D721Med (cell line): ENCODE measurements at places on chromosomes 12 and 14.

DNA sequence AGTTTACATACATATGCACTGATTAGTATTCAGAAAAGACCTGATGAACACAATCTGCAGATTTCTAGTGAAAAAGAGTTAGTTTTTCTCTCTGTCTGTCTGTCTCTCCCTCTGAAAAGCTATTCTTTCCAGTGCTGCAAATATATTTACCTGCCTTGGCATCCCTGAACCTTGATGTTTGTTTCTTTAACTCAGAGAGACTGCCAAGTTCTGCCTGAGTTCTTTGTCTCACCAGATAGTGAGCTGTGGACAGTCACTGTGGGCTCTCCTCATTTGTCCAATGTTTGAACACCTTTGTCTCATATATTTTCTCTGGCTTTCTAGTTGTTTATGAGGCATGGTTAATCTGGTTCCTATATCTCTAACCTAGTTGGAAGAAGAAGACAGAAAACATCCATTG, 250.4 kb downstream of the SOX5 start:
- DNase-seq: no peak

DNA sequence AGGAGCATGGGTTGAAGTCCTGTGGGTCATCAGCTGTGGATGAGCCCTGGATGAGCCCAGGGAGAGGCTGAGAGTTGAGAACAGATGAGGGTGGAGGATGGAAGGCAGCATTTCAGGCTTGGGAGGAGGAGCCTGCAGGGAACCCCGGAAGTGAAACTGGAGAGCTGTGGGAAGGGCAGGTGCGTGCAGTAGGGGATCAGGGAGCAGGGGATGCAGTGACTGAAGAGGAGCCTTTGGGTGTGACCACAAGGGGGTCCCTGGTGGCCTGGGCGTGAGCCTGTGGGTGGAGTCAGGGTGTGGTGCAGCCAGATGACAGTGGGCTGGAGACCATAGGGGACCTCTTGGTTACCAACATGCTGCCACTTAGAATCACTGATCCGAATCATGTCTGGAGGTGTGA, 115.5 kb downstream of the PAPOLA start:
- DNase-seq: no peak

DNA sequence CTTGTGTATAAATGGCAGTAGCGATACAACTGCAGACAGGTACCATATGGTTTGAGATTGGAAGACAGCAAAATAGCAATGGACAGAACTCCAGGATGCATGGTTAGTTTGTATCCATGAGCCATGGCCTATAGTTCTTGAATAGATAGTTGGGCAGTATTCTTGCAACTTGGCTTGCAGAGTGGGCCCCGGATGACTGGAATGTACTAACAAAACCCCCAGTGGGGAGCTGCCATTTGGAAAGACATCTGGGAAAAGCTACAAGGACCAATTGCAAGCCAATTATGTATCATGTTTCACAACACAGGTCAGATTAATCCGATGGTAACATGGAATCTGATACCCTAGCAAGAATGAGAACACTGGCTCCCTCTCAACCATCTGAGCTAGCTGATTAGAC, 279.6 kb downstream of the RERGL start:
- DNase-seq: no peak

DNA sequence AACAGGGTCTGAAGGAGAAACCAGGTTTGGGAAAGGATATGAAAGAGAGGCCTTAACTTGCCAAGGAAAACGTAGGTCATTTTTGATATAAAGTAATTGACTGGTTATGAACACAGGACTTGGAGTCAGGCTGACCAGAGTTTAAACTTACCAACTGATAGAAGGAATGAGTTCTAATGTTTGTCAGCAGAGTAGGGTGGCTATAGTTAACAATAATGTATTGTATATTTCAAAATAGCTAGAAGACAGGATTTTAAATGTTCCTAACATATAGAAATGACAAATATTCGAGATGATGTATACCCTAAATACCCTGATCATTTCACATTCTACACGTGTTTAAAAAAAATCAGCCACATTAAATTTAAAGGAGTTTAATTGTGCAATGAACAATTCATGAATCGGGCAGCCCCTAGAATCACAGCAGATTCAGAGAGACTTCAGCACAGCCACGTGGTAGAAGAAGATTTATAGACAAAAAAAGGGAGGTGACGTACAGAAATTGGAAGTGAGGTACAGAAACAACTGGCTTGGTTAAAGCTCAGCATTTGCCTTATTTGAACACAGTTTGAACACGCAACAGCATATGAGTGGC, 52.5 kb upstream of the PLEKHG7 start:
- DNase-seq: no peak

- no peak for DNase-seq
These were observed 449.6 kb upstream of the DCN start for GRCh38 chr12:91632042-91632786.

GRCh38 chr14:68466491-68466977, 326.3 kb downstream of the ZFP36L1 start:
- DNase-seq: no peak

- no peak for DNase-seq
These were observed 4.0 kb upstream of the RNASE10 start for GRCh38 chr14:20501346-20501745.

DNA sequence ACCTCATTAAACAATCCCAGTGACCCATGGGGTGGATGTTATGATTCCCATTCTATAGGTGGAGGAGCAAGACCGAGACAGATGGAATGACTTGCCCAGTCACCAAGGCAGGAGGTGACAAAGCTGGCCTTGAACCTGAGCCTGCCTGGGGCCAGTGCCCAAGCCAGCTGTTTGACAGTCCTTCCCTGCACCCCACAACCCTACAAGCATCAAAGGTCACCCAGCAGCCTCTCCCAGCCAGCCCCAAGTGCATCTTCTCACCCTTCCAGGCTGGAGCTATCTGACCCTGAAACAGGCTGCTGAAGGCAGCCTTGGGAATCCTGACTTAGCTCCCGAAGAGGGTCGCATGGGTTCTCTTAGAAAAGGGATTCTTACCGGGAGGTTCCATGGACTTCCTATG, 20.3 kb downstream of the MMAB start:
- DNase-seq: no peak

- no peak for DNase-seq
These were observed 6.0 kb downstream of the B4GALNT1 start for GRCh38 chr12:57626921-57627445.

GRCh38 chr12:94025068-94025467, 123.3 kb upstream of the PLXNC1 start:
- no peak for DNase-seq

- DNase-seq: no peak
These were observed 144.4 kb upstream of the TMPO start for GRCh38 chr12:98370976-98371375.

DNA sequence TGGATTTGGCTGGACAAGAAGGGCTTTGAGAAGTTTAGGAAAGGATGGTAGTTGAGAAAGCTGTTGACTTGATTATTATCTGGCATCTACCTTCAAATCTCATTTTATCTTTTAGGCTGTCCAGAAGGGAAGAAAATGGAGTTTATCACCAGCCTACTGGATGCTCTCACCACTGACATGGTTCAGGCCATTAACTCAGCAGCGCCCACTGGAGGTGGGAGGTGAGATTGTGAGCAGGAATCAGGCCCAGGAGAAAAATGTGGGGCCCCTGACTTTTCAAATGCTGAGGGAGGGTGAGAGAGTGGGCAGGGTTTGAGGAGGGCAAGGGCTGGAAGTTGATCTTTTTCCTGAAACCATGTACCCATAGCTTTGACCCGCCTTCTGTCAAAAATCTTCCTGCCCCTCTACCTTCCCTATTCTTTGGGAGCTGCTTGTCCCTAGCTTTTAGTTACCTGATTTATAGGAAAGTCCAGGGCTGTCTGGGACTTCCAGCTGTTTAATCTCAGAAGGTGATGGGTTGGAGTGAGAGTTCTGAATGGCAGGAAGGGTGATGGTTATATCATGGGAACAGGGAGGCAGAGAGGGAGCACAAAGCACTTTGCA, 134.2 kb downstream of the SMOC1 start:
- DNase-seq: no peak

- peak; percentile 55 for DNase-seq
These were observed at the start of gene PLXNC1 for GRCh38 chr12:94147991-94148738. Gene PLXNC1 (plus strand): TSS chr12:94148577. CDS start chr12:94148972, 395 bp downstream.

GRCh38 chr12:120138366-120138765, 21.8 kb upstream of the RAB35 start:
- no peak for DNase-seq

DNA sequence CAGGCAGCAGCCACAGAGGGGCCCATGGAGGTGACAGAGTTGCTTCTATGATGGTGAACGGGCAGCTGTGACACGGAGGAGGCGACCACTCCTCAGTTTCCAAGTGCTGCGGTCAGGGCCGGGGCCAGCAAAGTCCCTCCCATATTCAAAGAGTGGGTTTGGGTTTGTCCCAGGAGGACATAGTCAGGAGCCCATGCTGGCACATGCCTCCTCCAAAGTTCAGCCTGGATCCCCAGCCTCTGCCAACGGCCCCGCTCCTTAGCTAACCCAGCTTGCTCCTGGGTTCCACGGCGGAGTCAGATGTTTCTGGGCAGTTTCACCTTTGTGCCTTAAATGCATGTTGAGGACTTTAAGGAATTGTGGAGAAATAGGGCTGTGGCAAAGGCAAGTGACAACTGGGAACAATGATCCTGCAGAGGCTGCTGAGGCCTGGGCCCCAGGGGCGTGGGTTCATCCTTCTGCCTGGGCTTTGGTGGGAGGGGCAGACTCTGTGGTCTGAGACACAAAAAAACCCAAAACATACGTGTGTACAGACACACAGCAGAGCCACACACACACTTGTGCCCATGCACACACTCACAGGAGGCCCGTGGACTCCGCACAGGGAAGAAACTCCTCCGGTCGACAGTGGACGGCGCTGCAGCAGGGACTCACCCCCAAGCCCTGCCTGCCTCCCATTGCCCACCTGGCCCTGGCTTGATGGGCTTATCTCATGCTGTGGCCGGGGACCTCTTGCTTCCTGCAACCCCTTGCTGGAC, 399.4 kb downstream of the TMEM121 start:
- no peak for DNase-seq

DNA sequence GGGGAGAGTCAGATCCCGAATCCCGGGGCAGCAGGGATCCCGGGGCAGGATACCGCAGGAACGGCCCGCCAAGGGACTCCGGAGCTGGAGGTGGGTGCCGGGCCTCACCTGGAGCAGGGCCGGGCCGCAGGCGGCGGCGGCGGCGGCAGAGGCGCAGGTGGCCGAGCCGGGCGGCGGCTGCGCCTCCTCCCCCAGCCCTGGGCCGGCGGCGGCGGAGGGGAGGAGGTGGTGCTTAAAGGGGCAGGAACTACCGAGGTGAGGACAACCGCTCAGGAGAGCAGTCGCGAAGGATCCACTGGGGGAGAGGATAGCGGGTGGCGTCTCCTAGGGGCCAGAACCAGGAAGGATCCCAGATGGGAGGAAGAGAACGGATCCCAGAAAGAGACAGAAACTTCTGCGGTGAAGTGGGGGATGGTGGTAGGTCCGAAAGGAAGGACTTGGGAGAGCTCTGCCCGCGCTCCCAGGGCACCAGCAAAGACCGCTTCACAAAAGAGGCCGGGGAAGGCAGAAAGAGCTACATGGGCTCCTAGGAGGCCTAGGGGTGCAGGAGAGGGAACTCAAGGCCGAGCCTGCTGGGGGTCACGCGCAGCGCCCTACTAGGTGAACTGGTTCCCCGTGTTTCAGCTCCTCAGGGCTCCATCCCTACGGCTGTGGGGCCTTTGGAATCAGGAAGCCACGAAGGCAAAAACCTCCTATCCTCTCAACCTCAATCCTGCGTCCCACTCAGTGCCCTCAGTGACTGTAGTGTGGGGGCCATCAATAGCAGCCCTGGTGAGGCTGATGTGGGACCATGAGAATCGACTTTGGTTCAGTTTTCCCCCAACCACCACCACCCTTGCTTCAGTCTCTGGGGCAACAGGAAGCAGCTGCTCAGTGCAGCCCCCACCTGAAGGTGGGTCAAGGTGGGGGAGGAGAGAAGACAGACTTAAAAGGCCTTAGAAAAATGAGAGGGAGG, 5.0 kb upstream of the BAZ2A start:
- DNase-seq: no peak

DNA sequence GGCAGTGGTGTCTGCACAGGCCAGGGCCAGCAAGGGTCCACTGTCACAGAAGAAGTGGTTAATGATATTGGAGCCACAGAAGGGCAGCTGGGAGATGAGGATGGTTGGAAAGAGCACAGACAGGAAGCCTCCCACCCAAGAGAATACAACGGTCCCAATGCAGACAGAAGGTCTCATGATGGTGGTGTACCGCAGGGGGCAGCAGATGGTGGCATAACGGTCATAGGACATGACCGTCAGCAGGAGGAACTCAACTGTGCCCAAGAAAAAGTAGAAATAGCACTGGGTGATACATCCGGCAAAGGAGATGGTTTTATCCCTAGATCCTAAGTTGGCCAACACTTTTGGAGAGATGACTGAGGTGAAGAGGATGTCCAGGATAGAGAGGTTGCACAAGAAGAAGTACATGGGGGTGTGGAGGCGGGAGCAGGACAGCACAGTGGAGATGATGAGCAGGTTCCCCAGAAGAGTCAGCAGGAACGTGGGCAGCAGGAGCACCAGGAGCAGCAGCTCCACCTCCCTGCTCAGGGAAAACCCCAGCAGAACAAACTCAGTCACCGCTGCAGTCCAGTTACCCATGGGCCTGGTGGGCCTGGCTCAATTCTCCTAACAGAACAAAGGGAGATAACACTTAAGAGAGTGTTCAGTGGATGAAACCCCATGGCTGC, 9.8 kb downstream of the OR6J1 start:
- no peak for DNase-seq

- DNase-seq: no peak
These were observed 303.9 kb upstream of the LRFN5 start for GRCh38 chr14:41302776-41303175.

- no peak for DNase-seq
These were observed 27.9 kb downstream of the CCNK start for GRCh38 chr14:99508896-99509629.

DNA sequence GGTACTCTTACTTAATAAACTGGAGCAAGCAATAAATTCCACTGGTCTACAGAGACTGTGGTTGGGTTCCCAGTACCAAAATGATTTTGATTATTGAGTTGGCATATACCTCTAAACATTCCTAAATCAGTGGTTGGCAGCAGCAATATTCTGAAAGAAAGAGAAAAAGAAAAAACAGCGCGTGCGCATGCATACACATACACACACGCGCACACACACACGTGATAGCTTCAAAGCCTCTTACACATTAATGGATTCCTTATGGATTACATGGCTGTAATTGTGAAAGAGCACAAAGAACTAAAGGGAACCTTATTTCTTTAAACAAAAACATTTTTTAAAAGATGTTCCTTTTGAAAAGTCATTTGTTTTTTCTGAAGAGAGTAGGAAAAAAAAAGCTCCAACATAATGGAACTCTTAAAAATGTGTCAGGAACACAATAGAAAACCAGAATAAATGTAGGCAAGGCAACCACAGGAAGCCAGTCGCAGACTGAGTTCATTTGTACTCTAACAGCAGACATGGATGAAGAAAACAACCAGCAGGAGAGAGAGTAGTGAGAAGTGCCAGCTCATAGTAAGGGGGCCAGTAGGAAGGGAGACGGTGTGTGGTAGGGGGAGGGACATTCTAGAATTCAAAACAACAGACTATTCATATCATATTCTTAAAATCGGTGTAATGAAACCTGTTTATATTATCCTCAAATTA, 80.0 kb downstream of the DRAM1 start:
- DNase-seq: no peak

GRCh38 chr12:101945369-101946232, 68.2 kb downstream of the DRAM1 start:
- DNase-seq: no peak
